Uterine smooth muscle cell (primary cell): ENCODE measurements at places on chromosomes 4 and X. TPM values are rescaled to one million over a fixed set of nuclear protein-coding genes. Genes with fewer than 3 reads are reported as not detected.

Gene ATOH1
- not detected in 2 replicates for total RNA-seq

Gene TRIML2
- not detected in 2 replicates for total RNA-seq

Gene IL1RAPL2
- total RNA-seq = 0.11 TPM in 1 of 2 replicates, not detected in the other

Gene XAGE1A
- not detected in 2 replicates for total RNA-seq

Gene APOO
- total RNA-seq = 11.1 and 12.4 TPM in 2 replicates

Gene SPOCK3
- 1.4 and 1.7 TPM in 2 replicates for total RNA-seq

Gene MAOB
- total RNA-seq = 0.37 and 0.66 TPM in 2 replicates

Gene FRMPD3
- total RNA-seq = not detected in 2 replicates

Gene ADH7
- total RNA-seq = not detected in 2 replicates

Gene TMPRSS11E
- total RNA-seq = 0.12 TPM in 1 of 2 replicates, not detected in the other

Gene SMIM10L2A
- total RNA-seq = 0.11 and 0.50 TPM in 2 replicates

Gene CXCL10
- not detected in 2 replicates for total RNA-seq

Gene ZFP92
- 0.33 and 0.50 TPM in 2 replicates for total RNA-seq

Gene MAPK10
- 21.1 and 23.4 TPM in 2 replicates for total RNA-seq

Gene PSAPL1
- not detected in 2 replicates for total RNA-seq

Gene SCARB2
- 162 and 265 TPM in 2 replicates for total RNA-seq

Gene CPE
- total RNA-seq = 1.00 and 1.3 TPM in 2 replicates

Gene KCTD8
- total RNA-seq = 2.1 and 6.9 TPM in 2 replicates

Gene DMRTC1
- not detected in 2 replicates for total RNA-seq

Gene CT83
- total RNA-seq = not detected in 2 replicates

Gene RPL9
- total RNA-seq = 2,337 and 2,625 TPM in 2 replicates

Gene ARMCX6
- 26.3 and 39.7 TPM in 2 replicates for total RNA-seq

Gene BTK
- under 0.01 TPM in 1 of 2 replicates, not detected in the other for total RNA-seq

Gene GAGE1
- total RNA-seq = not detected in 2 replicates

Gene MAB21L2
- total RNA-seq = 0.11 and 0.12 TPM in 2 replicates

Gene OPRPN
- not detected in 2 replicates for total RNA-seq

Gene TRO
- total RNA-seq = 6.8 and 20.1 TPM in 2 replicates

Gene PLS3
- total RNA-seq = 406 and 518 TPM in 2 replicates

Gene ATP8A1
- 1.6 and 6.1 TPM in 2 replicates for total RNA-seq

Gene AGTR2
- not detected in 2 replicates for total RNA-seq

Gene POU3F4
- not detected in 2 replicates for total RNA-seq
